GM12878 (cell line): ENCODE measurements at places on chromosomes 1 and 21. TPM values are rescaled to one million over a fixed set of nuclear protein-coding genes. Genes with fewer than 3 reads are reported as not detected.

Gene RAB7B
- 0.09 TPM in 1 of 2 replicates, not detected in the other for polyA plus RNA-seq

Gene NBPF26
- 1.6 TPM in 2 replicates for polyA plus RNA-seq

Gene OR2T29
- polyA plus RNA-seq, result 1.3 TPM in 2 replicates

Gene COPA
- 147 and 169 TPM in 2 replicates for polyA plus RNA-seq

Gene SIM2
- polyA plus RNA-seq, result 0.02 TPM in 1 of 2 replicates, not detected in the other

Gene LORICRIN
- polyA plus RNA-seq, result 0.10 TPM in 1 of 2 replicates, not detected in the other

Gene SPRR3
- polyA plus RNA-seq, result not detected in 2 replicates

Gene CAPN8
- polyA plus RNA-seq, result 13.2 and 16.0 TPM in 2 replicates

Gene KRTAP8-1
- polyA plus RNA-seq, result not detected in 2 replicates

Gene AZIN2
- 0.35 TPM in 1 of 2 replicates, not detected in the other for polyA plus RNA-seq

- no peaks in the 10 kb centered on the region for H3K36me3 ChIP-seq
- DNase-seq, result peak; percentile 74
- H3K27me3 ChIP-seq, result no peaks in the 10 kb centered on the region
- H3K4me3 ChIP-seq, result peak overlapping the region; percentile 73
- H3K4me1 ChIP-seq, result 0 out of 2 replicates have a peak, but pooled peaks cover 4% of the 10 kb centered on the region
These were observed 541 bp downstream of the USP48 start for GRCh38 chr1:21782349-21782867.

GRCh38 chr1:202639500-202639899, 70.8 kb downstream of the SYT2 start:
- no peak overlapping the region for H3K27ac ChIP-seq
- no peak for DNase-seq
- H3K36me3 ChIP-seq, result no peaks in the 10 kb centered on the region
- H3K27me3 ChIP-seq, result peaks cover 6% of the 10 kb centered on the region
- no peaks in the 10 kb centered on the region for H3K4me1 ChIP-seq

DNA sequence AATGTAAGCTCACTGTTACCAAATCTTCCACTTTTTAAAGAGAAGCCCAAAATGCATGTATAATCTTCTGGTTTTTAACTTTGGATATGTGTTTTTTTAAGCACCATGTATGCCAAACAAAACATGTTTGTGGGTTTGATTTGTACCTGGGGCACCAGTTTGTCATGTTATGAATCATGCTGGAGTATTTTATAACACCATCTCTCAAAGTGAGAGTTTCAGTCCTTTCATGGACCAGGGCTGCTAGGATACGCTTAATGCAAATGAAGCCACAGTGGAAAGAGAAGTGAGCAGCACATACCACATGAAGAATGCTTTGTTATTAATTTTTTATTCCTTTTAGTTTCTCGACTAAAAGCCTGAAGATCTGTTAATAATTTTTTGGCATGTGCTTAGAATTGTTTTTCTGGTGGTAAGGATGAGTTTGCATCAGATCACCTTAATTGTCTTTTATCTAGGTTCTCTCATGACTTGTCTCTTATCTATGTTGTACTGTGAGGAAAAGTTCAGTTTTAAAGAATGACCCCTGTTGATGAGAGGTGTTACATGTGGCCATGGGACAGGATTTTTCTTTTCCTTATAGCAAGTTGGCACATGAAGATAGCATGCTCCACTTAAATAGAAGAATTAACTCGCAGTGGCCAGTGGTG, 2.0 kb upstream of the RABGAP1L start:
- H3K4me3 ChIP-seq, result peak overlapping the region; percentile 91; the same call in 1 of the 2 replicates
- H3K4me1 ChIP-seq, result peaks cover 31% of the 10 kb centered on the region
- DNase-seq, result peak; percentile 83
- peak overlapping the region; percentile 59 for H3K27ac ChIP-seq

- no peaks in the 10 kb centered on the region for H3K27me3 ChIP-seq
- H3K4me1 ChIP-seq, result peaks cover 3% of the 10 kb centered on the region
- DNase-seq, result no peak
- H3K27ac ChIP-seq, result no peak overlapping the region; the same call in 1 of the 2 replicates
- no peak overlapping the region for H3K4me3 ChIP-seq
These were observed 9.9 kb upstream of the CDCA8 start for GRCh38 chr1:37682334-37682987.

GRCh38 chr1:241992734-241993133, 6.2 kb downstream of the MAP1LC3C start:
- H3K36me3 ChIP-seq, result no peaks in the 10 kb centered on the region
- DNase-seq, result no peak
- H3K27me3 ChIP-seq, result no peaks in the 10 kb centered on the region; the same call in 1 of the 2 replicates
- H3K4me1 ChIP-seq, result no peaks in the 10 kb centered on the region

DNA sequence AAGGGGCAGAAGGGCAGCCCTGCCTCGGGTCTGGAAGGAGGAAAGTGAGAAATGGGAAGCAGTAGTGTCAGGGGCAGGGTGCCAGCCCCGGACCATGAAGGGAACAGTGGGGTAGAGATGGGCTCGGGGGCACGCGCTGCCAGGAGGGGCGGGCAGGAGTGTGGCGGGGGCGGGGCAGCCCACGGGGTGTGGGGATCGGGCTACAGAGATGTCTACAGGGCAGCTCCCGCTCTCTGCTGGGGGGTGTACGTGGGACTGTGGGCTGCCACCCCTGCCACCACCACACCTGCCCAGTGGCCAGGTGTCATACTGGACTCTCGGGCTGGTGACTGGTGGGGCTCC, 7.4 kb downstream of the ARHGEF16 start:
- DNase-seq, result no peak
- H3K4me3 ChIP-seq, result no peak overlapping the region
- no peak overlapping the region for H3K27ac ChIP-seq
- no peaks in the 10 kb centered on the region for H3K4me1 ChIP-seq

DNA sequence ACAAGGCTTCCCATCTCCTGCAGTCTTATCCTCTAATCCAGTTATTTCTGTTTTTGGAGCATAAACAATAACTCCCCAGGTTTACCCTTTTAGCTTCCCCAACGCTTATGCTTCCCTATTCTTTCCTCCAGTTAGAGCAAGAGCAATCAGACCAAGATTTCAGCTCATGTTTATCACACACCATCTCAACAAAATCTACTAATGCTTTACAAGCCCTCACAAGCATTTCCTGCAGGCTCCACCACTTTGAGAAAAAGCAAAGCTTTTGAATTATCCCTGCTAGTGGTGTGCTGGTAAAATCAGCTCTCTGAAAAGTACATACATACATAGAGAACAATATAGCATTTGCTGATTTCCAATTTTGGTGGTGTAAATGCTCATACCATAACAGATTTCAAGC, 92.9 kb downstream of the EDEM3 start:
- no peaks in the 10 kb centered on the region for H3K36me3 ChIP-seq
- H3K27me3 ChIP-seq, result peaks cover 3% of the 10 kb centered on the region; the same call in 1 of the 2 replicates
- H3K4me3 ChIP-seq, result no peak overlapping the region

DNA sequence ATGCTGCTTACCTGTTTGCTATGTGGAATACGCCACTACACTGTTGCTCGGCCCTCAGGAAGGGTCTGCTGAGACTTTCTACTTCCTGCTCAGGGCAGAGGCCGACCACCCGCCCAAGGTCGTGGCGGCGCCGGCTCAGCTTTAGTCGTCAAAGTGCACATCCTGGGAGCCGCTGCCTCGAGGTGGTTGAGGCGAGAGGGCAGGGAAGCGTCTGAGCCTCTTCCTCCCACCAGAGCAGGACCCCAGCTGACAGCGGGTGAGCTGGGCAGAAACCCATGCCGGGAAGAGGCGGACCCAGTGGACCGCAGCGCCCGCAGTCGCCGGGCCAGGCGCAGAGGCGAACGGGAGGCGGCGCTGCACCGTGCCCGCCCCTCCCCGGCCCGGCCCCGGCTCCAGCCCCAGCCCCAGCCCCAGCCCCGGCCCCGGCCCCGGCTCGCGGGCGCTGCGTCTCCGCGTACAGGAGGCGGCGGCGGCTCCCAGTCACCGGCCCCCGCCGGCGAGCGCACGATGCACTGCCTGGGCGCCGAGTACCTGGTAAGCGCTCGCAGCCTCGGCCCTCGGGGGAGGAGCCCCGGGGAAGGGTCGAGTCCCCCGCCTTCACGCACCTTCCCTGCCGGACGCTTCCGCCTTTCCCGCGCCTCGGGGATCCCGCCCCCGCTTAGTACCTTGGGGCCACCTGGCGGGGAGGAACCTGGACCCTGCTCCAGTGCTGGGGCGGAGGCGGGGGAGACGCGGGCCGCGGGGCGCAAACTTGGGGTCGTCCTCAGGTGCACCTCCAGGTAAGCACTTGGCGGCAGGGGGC, at the start of gene SLC44A3:
Gene SLC44A3, plus strand, starts transcription at position 413 of the 802 bp plus-strand sequence. Its CDS starts 95 bp downstream, at position 508.
- H3K4me3 ChIP-seq, result no peak within 1 kb of the TSS
- no peak for DNase-seq
- no peaks in the 10 kb centered on the region for H3K36me3 ChIP-seq

- no peaks in the 10 kb centered on the region for H3K4me1 ChIP-seq
- H3K27ac ChIP-seq, result no peak overlapping the region
- H3K4me3 ChIP-seq, result no peak overlapping the region
- no peaks in the 10 kb centered on the region for H3K36me3 ChIP-seq
- no peak for DNase-seq
- H3K27me3 ChIP-seq, result no peaks in the 10 kb centered on the region
These were observed 646.2 kb downstream of the KCNT2 start for GRCh38 chr1:195962051-195962450.

GRCh38 chr1:61125263-61125662, 42.9 kb downstream of the NFIA start:
- DNase-seq, result no peak
- no peaks in the 10 kb centered on the region for H3K27me3 ChIP-seq
- no peaks in the 10 kb centered on the region for H3K36me3 ChIP-seq
- H3K4me3 ChIP-seq, result no peak overlapping the region
- H3K27ac ChIP-seq, result no peak overlapping the region

DNA sequence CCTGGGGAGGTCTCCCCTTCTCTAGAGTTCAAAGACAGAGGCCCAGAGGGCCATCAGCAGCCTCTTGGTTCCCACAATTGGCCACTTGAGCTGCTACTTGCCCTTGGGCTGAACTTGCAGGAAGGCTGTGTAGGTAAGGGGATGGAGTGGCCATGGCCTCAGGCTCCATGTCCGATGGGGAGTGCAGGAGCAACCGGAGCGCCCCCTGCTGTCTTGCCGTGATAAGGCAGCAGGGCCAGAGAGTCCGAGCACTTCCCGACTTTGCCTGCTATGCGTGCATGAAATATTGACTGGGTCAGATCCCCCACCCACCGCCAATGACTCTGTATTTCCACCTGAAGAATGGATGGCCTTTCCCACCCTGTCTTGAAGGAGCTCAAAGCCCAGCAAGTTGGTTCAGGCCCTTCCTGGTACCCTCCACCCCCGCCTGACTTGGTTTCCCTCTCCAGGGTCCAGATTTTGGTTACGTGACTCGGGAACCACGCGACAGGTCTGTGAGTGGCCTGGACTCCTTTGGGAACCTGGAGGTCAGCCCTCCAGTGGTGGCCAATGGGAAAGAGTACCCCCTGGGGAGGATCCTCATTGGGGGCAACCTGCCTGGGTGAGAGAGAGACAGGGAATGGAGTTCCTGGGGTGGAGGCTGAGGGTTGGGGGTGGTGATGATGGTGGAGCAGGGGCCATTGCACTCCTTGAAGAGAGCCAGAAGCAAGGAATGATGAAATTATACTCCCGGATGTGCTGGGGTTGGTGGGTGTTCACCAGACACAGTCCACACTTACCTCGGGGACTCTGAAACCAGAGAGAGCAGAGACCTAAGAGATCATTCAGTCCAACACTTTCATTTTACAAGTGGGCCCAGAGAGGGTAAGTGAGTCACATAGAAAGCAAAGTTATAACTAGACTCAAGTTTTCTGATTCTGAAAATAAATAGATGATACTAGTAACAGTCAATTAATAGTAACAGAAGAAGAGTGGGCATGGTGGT, 25.6 kb downstream of the PADI3 start:
- no peaks in the 10 kb centered on the region for H3K27me3 ChIP-seq
- DNase-seq, result peak; percentile 11
- peak overlapping the region; percentile 32; the same call in 1 of the 2 replicates for H3K27ac ChIP-seq
- H3K36me3 ChIP-seq, result no peaks in the 10 kb centered on the region

- H3K4me3 ChIP-seq, result no peak overlapping the region
- no peaks in the 10 kb centered on the region for H3K27me3 ChIP-seq
These were observed 7.0 kb upstream of the ANGPTL1 start for GRCh38 chr1:178877896-178878295.

DNA sequence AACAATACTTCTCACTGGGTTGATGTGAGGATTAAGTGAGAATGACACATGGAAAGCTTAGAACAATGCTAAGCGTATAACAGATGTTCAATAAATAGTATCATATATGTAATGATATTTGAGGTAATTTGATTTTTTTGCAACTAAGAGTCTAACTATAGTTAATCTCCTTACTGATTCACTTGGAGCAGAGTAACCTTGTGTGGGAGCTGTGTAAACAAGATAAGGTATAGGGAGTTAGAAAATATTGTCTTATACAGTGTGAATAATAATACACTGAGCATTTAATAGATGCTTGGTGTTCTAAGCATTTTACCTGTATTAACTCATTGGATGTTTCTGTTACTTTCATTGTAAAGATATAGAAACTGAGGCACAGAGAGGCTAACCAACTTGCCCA, 15.9 kb downstream of the RALGPS2 start:
- no peak overlapping the region for H3K4me3 ChIP-seq
- H3K27me3 ChIP-seq, result no peaks in the 10 kb centered on the region
- no peaks in the 10 kb centered on the region for H3K4me1 ChIP-seq
- no peaks in the 10 kb centered on the region; the same call in 1 of the 2 replicates for H3K36me3 ChIP-seq
- H3K27ac ChIP-seq, result no peak overlapping the region

DNA sequence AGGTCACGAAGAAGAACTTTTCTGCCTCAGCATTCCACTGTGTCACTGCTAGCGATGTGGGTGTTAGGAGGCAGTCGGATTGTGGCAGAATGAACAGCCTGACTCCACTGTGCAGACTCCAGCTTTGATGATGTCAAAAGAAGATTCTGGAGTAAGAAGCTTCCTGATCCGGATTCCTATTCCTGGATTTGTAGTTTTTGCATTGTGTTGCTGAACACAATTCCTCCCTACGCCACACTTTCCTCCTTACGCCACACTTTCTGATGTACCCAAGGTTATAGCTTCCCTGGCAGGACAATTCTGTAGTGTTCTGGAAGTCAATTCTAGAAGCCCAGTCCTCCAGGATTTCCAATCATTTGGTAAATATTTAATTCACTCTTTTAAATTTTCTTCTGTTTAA, 665.2 kb upstream of the ADGRL2 start:
- DNase-seq, result no peak
- no peak overlapping the region for H3K4me3 ChIP-seq
- H3K4me1 ChIP-seq, result no peaks in the 10 kb centered on the region
- H3K36me3 ChIP-seq, result no peaks in the 10 kb centered on the region
- no peaks in the 10 kb centered on the region for H3K27me3 ChIP-seq
- H3K27ac ChIP-seq, result no peak overlapping the region

DNA sequence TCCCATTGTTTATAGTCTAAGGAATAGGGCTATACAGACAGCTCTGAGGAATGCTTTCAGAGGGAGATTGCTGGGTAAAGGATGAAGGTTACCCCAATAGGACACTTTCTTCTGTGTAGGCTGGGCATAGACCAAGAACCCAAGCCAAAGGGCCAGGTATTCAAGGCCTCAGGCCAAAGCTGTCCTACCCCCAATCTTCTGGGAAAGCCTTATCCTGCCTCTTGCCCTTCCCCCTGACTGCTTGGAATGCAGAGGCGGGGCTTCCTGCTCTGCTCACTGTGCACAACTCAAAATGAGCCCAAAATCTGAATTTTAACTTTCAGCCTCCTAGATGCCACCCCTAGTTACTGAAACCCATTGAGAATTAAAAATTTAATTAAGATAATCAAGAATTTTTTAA, 2.2 kb downstream of the OR10Z1 start:
- DNase-seq, result no peak
- H3K36me3 ChIP-seq, result no peaks in the 10 kb centered on the region
- no peaks in the 10 kb centered on the region for H3K4me1 ChIP-seq

- DNase-seq, result no peak
- no peak overlapping the region for H3K4me3 ChIP-seq
- no peak overlapping the region for H3K27ac ChIP-seq
These were observed 16.0 kb upstream of the SMYD2 start for GRCh38 chr1:214264976-214265375.

- no peak for DNase-seq
- no peak overlapping the region for H3K4me3 ChIP-seq
- H3K27me3 ChIP-seq, result no peaks in the 10 kb centered on the region
- H3K4me1 ChIP-seq, result peaks cover 19% of the 10 kb centered on the region
- no peak overlapping the region for H3K27ac ChIP-seq
These were observed 88.2 kb upstream of the ABCD3 start for GRCh38 chr1:94329986-94330385.
